Putamen (tissue), 1 donor: ENCODE measurements at places on chromosomes 16 and 17.

DNA sequence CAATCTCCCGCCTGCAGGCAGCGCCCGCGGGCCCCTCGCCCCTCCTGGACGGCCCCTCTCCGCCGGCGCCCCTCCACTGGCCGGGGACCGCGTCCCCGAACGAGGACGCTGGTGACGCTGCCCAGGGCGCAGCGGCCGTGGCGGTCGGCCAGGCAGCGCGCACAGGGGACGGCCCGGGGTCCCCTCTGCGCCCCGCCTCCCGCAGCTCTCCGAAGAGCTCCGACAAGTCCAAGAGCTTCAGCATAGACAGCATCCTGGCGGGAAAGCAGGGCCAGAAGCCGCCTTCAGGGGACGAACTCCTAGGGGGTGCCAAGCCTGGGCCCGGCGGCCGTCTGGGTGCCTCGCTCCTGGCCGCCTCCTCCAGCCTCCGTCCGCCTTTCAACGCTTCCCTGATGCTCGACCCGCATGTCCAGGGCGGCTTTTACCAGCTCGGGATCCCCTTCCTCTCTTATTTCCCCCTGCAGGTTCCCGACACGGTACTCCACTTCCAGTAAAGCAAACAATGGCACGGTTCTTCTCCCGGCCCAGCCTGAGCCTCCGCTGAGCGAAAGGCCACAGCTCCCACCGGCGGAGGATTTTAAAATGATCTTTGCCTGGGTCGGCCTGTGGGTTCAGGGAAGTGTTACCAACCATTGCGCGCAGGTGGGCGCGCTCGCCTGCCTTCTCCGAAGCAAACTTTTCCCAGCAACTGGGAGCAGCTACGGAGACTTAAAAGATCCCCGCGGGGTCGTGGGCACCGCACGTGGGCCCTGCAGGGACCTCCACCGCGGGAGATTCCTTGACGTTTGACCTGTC, 1.1 kb downstream of the FOXL1 start:
- no peak for DNase-seq

- DNase-seq = no peak
These were observed 2.5 kb upstream of the BANP start for GRCh38 chr16:87948735-87949070.

- DNase-seq = no peak
These were observed 18.4 kb upstream of the SLFN5 start for GRCh38 chr17:35224436-35224835.

DNA sequence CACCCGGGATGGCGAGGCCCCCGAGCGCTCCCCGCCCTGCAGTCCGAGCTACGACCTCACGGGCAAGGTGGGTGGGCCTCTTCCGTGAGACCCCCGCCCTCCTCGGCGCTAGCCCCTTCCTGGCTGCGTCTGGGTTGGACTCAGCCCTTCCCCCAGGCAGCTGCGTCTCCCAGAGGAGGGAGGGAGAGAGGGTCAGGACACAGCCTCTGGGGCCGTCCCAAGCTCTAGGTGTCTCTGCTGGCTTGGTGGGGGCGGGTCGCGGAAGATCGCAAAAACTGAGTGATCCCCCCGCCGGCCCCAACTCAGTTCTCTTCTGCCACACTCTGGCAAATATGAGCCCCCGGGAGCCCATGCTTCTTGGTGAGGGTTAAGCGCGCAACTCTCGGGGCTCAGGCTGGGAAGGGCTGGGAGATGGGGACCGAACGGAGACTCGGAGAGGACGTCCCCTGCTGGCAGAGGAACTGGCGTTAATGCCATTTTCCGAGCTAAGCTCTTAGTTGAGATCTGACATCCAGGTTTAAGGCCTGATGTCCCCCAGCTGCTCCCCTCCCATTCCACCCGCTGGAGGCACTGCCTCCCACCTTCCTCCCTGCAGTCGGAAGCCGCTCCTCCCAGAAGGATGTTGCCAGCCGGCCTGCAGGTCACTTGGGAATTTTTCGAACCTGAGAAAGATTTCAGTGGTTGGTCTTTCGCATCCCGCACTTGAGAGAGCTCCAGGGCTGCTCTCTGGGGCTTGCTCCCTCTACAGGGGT, 419 bp downstream of the RAB37 start:
- no peak for DNase-seq

GRCh38 chr16:11674818-11675560, 6.7 kb downstream of the SNN start:
- DNase-seq = no peak

DNA sequence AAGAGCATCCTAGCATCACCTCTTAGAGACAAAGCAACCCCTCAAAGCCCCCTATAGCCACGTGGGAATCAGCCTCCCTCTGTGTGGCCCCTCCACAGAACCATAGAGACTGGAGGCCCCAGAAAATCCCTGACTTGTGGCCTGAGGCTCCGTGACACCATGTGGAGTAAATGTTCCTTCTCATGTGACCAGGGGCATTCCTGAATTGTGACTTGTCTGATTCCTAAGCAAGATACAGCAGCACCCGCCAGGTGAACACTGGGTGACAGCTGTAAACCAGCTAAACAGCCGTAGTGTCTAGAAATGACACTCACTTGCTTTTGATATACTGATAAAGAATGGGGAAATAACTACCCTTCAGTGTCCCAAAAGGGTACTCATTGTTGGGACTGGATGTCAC, 79.0 kb downstream of the DYNLRB2 start:
- DNase-seq = no peak

- DNase-seq = no peak
These were observed 18.5 kb upstream of the USP22 start for GRCh38 chr17:21061158-21061835.

GRCh38 chr16:64358291-64358690, 763.6 kb downstream of the CDH11 start:
- DNase-seq = no peak

DNA sequence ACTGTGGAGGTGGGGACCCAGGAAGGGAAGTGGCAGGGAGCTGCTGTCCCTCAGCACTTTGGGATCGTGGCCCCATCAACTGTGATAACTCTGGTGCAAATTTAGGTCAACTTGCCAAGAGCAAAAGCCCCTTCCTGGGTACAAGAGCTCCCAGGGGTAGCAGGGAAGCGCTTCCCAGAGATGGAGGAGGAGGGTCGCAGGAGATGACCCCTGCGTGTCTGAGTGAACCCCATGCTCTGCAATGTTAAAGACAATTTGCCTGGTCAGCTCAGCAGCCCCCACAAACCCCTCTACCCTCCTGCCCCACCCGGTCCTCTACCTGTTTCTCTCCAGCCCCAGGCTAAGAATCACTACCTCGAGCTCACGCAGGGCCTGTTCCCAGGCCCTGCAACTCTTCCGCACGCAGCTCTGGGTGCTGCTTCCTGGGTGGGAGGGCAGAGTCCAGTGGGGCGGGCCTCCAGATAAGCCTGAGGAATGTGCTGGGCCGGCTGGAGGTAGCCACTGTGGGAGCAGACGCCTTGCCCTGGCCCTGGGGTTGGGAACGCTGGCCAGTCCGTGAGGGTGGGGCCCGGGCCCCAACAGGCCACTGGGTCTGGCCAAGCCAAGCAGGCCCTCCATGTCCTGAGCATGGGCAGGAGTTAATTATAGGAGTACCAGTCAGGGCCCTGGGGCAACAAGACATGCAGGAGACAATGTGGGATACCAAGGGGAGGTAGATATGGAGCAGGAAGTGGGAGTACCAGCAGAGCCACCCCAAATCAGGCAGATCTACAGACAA, 6.1 kb downstream of the DOK4 start:
- no peak for DNase-seq

DNA sequence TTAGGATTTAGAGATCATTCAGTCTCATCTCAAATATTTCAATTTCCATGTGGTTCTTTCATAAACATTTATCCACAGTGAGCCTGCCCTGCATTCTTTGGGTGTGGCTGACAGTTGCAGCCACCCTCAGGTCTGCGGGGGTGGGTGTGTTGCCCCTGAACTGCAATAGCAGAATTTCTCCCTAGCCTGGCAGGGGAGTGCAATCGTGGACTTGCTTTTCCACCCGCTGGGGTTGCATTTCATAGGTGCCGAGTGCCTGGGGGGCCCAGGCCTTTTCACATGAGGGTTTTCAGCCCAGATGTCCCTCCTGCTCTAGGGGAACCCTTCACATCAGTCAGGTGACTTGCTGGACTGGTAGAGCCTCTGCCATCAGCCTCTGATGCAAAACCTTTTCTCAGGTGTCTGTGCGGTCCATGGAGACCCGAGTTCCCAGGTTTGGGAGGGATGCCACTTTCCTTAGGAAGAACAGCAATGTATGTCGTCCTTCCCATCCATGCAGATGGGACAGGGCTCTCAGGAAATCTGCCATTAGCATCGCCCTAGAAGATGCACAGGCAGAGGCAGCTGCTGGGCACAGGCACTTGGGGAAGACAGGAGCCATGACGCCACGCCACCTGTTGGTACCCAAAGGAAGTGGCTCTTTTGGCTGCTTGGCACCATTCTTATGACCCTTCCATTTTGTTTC, 2.4 kb upstream of the USP36 start:
- DNase-seq = no peak
